ENCODE measurements at places on chromosomes 16 and 17. TPM values are rescaled to one million over a fixed set of nuclear protein-coding genes. Genes with fewer than 3 reads are reported as not detected.

DNA sequence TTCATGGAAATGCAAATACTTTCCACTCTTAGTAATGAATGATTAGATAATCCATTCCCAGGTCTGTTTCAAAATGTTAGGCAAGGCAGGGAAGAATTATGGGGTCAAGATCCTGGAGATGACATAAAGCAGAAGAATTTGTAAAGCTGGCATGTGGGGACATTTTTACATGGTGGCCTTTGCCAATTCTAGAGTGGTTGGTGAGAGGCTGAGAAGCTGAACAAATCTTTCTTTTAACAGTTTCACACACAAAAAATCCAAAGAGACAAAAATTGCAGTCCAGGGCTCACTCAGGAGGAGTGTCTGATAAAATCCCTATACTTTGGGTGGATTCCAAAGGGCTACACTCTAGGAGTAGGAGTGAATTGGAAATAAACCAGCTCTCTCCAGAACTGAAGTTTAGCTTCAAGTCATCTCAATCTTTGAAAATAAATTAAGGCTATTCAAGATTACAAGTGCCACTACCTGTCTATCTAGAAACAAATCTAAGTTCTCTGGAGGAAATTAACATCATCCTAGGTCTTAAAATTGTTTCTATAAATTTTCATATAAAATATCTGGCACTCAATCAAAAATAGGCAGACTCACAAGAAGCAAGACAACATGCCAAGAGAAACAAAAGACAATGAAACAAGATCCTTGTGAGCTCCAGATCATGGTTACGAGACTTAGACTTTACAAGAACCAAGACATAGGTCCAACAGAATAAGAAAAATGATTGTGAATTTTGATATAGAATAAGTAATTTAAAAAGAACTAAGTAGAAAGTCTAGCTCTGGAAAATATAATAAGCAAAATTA, 113.0 kb upstream of the AXIN2 start:
- no peak overlapping the region for H3K4me3 ChIP-seq
- no peak for DNase-seq
- H3K27me3 ChIP-seq, result no peaks in the 10 kb centered on the region
- no peaks in the 10 kb centered on the region for H3K4me1 ChIP-seq

- H3K4me3 ChIP-seq, result no peak overlapping the region
- no peaks in the 10 kb centered on the region for H3K27me3 ChIP-seq
- no peaks in the 10 kb centered on the region for H3K36me3 ChIP-seq
- H3K27ac ChIP-seq, result no peak overlapping the region
Observed at GRCh38 chr16:58442547-58442946, 50.3 kb downstream of the GINS3 start.

DNA sequence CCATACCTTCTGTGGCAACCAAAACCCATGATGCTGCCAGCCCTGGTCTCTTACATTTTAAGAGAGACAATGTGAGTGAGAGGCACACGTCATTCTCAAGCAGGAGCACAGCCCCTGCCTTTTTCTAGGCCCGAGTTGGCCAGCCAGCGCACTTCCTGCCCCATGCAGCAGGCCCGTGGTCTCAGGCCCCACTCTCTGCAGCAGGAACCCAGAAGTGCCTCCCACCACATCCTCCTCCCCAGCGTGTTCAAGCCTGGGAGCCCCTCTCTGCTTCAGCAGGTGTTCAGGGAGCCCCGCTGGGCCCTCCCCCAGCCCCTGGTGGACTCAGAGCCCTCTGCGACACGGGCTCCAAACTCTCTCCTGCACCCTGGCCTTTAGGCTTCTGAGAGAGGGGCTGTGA, 30.5 kb downstream of the ITGAE start:
- H3K36me3 ChIP-seq, result no peaks in the 10 kb centered on the region
- no peak overlapping the region for H3K27ac ChIP-seq
- H3K4me1 ChIP-seq, result no peaks in the 10 kb centered on the region
- no peaks in the 10 kb centered on the region for H3K27me3 ChIP-seq
- DNase-seq, result no peak
- no peak overlapping the region for H3K4me3 ChIP-seq

- H3K4me1 ChIP-seq, result no peaks in the 10 kb centered on the region
- H3K27ac ChIP-seq, result no peak overlapping the region
- H3K36me3 ChIP-seq, result no peaks in the 10 kb centered on the region
- no peak overlapping the region for H3K4me3 ChIP-seq
- no peak for DNase-seq
Observed at GRCh38 chr16:86866986-86867722, 288.8 kb downstream of the FOXL1 start.

DNA sequence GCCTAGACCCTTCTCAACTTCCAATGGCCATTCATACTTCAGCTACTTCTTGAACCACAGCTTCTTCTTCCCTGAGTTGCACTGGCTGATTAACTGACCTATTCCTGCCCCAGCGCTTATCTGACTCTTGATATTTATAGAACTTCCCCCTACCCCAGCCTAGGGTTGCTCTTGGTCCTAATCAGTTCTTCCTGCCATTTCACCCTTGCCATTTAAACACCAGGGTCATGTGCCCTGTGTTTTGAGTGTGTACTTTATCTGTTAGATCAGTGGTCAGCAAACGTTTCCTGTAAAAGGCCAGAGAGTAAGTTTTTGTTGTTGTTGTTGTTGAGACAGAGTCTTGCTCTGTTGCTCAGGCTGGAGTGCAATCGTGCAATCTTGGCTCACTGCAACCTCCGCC, 82.4 kb upstream of the COX10 start:
- no peak overlapping the region for H3K27ac ChIP-seq
- no peak overlapping the region for H3K4me3 ChIP-seq
- DNase-seq, result no peak
- H3K36me3 ChIP-seq, result no peaks in the 10 kb centered on the region

DNA sequence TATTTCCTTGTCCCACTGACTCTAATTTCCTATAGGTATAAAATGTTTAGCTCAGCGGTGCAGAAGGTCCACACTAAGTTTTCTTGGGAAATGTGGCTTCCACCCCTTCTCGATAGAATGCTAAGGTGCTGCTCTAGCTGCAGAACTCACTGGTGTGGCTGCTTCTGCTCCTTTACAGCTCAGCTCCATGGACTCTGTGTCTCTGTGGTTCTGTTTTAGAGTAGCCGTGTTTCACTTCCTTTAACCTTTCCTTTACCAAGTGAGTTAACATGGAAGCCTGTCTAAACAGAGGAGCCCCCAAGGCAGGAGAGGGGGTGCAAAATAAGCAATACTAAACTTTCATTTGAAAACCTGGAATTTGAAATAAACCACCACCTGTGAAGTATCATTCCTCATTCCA, 65.3 kb downstream of the SPECC1 start:
- H3K27ac ChIP-seq, result peak overlapping the region; percentile 83
- H3K27me3 ChIP-seq, result no peaks in the 10 kb centered on the region
- DNase-seq, result no peak

DNA sequence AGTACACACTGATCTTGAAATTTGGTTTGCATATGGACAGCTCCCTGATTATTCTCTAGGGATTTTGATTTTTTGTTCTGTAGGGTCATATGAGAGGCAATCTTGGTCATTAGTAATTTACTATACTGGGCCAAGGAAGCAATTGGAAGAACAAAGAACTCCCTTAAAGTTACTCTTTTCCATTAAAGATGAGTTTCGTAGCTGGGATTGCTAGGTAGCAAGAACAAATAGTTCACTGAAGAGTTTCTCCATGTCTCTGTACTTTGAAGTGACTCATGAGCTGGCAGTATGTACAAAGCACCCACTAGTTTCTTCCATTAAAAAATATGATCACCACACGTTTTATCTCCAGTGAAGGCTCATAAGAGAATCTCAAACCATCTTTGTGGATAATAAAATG, 6.2 kb upstream of the BCAS3 start:
- no peaks in the 10 kb centered on the region for H3K27me3 ChIP-seq
- H3K27ac ChIP-seq, result no peak overlapping the region
- H3K4me1 ChIP-seq, result no peaks in the 10 kb centered on the region

GRCh38 chr16:27823421-27823820, 240.1 kb downstream of the GSG1L start:
- no peaks in the 10 kb centered on the region for H3K36me3 ChIP-seq
- no peaks in the 10 kb centered on the region for H3K4me1 ChIP-seq
- H3K27me3 ChIP-seq, result peaks cover 13% of the 10 kb centered on the region
- no peak overlapping the region for H3K4me3 ChIP-seq

The CISD3 gene
- 45.0 TPM for total RNA-seq

The WIPF2 gene
- 45.9 TPM for total RNA-seq

The CA7 gene
- not detected for total RNA-seq
